Activated CD4-positive, alpha-beta T cell treated with anti-CD3 and anti-CD28 coated beads for 36 hours (primary cell): ENCODE measurements at places on chromosomes 7 and 10. TPM values are rescaled to one million over a fixed set of nuclear protein-coding genes. Genes with fewer than 3 reads are reported as not detected.

Gene JAZF1
- 5.2 TPM for total RNA-seq

Gene COX19
- 14.6 TPM for total RNA-seq

Gene ANKRD2
- total RNA-seq = not detected

DNA sequence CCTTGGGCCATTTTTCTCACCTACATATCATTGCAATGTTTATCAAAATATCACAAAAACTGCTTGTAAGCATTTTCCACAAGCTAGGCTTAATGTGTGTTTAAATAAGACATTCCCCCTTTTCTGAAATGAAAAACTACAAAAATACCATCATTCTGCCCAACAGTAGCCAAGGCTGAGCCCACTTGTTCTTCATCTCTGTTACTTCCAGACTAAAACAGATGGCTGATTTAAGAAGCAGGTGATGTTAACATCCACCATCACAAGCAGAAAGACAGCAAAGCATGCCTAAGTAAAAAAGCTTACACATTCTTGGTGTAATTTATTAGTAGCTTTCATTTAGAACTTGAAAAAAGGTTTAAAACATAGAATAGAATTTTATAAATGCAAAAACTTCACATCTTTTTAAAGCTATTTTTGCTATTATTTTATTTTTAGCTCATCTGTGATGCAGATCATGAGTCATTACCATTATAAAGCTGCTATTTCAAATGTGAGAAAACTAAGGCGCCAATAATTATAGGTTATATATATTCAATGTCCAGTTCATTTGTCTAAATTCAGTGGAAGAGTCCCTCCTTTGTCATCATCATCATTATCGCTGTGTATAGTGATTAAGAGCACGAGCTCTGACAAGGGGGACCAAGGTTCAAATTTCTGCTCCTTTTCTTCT, 109.4 kb downstream of the RELN start:
- H3K27ac ChIP-seq = no peak overlapping the region
- no peaks in the 10 kb centered on the region for H3K36me3 ChIP-seq
- H3K4me1 ChIP-seq = no peaks in the 10 kb centered on the region

DNA sequence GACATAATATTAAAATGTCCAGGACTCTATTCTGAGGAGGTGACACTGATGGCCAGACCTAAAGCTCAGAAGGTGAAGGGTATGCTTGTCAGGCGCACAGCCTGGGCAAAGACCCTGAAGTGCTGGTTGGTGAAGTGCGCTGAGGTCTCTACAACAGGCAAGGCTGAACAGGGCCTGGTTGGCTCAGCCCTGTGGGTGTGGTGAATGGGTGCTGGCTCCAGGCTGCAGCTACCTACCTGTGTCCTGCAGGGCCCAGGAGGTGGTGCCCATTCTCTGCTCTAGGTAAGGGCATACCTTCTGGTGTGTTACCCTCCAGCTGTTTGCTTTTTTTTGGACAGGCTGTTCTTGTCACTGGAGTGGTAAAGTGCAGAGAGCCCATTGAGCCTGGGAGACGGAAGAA, 85.1 kb downstream of the RAMP3 start:
- no peak for DNase-seq
- H3K27me3 ChIP-seq = peaks cover 42% of the 10 kb centered on the region
- no peaks in the 10 kb centered on the region for H3K4me1 ChIP-seq
- no peak overlapping the region for H3K27ac ChIP-seq

GRCh38 chr10:47079204-47079580, 168.0 kb downstream of the PTPN20 start:
- no peak overlapping the region for H3K27ac ChIP-seq
- no peaks in the 10 kb centered on the region for H3K27me3 ChIP-seq
- no peak for DNase-seq
- H3K4me3 ChIP-seq = no peak overlapping the region
- H3K36me3 ChIP-seq = no peaks in the 10 kb centered on the region
- peaks cover 13% of the 10 kb centered on the region for H3K4me1 ChIP-seq

DNA sequence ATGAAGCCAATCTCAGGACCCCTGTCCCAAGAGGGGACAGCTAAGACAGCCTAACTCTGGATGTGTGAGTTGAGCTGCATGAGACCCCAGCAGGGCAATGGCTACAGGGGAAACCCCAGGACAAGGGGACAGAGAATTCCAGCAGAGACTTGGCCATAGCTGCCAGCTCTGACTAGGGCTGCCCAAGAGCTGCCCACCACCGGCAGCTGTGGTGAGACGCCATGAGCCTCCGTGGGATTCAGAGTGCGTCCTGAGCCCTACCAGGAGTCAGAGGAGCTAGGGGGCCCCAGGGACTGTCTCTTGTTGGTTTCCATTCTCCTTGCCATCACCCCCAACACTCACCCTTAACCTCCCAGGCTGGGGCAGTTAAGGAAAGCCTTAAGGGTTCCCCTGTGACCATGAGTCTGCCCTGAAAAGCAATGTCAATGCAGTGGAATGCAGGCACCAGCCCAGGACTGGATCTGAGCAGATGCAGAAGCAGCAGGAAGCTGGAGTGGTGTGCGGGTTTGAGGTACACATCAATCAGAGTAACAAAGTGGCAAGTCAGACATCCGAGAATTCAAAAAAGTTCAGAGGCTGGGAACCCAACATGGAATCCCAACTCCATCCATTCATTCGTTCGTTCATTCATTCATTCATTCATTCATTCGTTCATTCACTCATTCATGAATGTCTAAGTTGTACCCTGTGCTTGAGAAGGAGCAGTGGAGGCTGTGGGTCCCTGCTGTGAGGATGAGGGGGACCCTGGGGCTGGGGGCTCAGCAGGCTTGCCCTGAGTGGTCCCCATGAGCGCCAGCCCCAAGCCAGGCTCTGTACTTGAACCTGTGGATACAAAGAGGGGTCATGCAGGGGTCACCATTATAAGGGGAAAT, 52.9 kb downstream of the C10orf120 start:
- H3K4me3 ChIP-seq = no peak overlapping the region
- H3K4me1 ChIP-seq = no peaks in the 10 kb centered on the region
- no peak for DNase-seq
- peaks cover 16% of the 10 kb centered on the region for H3K27me3 ChIP-seq
- no peaks in the 10 kb centered on the region for H3K36me3 ChIP-seq
- H3K27ac ChIP-seq = no peak overlapping the region

- H3K36me3 ChIP-seq = no peaks in the 10 kb centered on the region
- no peak overlapping the region for H3K27ac ChIP-seq
- H3K4me1 ChIP-seq = no peaks in the 10 kb centered on the region
- H3K27me3 ChIP-seq = peaks cover 24% of the 10 kb centered on the region
- H3K4me3 ChIP-seq = no peak overlapping the region
Observed at GRCh38 chr7:55149001-55149400, 130.2 kb downstream of the EGFR start.

GRCh38 chr7:5360451-5360850, 63.2 kb downstream of the TNRC18 start:
- peaks cover 45% of the 10 kb centered on the region for H3K36me3 ChIP-seq
- H3K27me3 ChIP-seq = no peaks in the 10 kb centered on the region
- H3K4me3 ChIP-seq = no peak overlapping the region
- peaks cover 11% of the 10 kb centered on the region for H3K4me1 ChIP-seq
- H3K27ac ChIP-seq = no peak overlapping the region
- DNase-seq = no peak

DNA sequence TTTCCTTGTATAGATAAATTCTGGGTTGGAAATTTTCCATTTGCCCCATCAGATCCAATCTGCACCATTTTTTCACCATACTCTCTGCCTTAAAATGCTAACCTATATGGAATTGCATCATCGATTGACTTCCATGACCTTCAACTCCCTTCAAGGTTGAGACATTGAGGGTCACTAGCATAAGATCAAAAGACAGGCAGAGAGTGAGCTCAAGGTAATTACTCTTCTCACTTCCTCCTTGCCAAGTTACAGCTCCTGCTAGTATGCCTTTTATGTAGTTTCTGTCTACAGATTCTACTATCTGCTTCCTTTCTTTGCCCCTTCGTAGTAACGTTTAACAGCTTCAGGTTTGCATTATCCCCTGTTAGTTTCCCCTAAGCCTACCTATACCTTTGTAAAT, 1127.7 kb upstream of the LRRTM3 start:
- H3K36me3 ChIP-seq = no peaks in the 10 kb centered on the region
- H3K27me3 ChIP-seq = no peaks in the 10 kb centered on the region
- no peak for DNase-seq
- no peaks in the 10 kb centered on the region for H3K4me1 ChIP-seq
